ENCODE measurements at places on chromosomes 1 and 21.

- no peak for DNase-seq
These were observed 84.9 kb upstream of the ARHGEF16 start for GRCh38 chr1:3369446-3370076.

DNA sequence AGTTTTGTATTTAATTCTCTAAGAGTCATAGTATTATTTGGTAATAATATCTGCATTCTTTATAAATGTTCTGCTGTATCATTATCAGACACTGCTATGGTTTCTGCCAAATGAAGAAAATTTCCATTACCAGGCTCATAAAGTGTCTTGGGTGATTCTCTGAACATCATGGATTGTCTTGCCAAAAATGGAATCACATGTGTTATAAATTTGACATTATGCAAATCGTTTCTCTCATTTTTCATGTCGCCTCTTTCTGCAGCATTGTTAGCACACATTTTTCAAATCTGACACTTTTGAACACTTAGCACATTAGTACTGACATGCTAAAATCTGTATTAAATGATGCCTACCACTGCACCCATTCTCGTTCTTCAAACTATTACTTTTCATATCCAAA, 74.2 kb upstream of the NEK7 start:
- DNase-seq: no peak

DNA sequence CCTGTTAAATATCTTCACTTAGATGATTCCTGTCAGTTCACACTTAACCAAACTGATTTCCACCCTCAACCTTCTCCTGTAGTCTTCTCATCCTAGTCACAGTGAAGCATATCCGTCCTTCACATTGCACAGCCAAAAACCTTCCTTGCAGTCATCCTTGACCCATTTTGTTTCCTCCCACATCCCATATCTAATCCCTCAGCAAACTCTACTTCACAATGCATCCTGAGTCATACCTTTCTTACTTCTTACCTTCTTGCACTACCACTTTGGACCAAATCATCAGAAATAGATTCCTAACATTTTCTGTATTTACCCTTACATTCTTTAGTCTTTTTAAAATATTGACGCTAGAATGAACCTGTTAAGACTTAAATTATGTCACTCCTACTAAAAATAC, 86.9 kb downstream of the OLFML2B start:
- DNase-seq: no peak

- no peak for DNase-seq
These were observed 35.3 kb upstream of the NGF start for GRCh38 chr1:115373305-115373704.

DNA sequence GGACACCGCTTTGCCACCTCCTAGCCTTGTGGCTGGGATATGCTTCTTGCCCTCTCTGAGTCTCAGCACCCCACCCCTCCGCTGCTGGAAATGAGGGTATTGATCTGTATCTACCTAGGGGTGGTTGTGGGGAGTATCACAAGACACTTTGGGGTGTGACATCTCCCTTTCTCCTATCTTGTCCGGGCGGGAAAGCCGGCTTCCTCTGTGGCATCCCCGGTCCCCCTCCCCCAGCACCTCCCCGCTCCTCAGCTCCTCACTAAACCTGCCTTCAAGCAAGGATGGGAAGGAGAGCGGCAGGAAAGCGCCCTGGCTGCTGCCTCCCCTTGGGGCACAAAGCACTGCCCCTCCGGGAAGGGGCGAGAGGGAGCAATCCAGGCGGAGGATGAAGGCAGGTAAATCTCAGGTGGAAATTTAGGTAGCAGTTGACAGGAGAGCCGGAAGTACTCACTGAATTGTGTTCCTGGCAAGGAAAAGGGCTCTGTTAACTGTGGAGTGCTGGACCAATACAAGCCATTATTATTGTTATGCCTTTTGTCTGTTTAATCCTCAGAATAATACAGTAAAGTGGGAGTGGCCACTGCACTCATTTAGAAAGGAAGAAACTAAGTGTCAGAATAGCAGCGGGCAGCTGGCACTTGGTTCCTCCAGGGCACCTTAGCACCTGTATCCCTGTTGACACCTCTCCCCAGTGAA, 49.0 kb upstream of the LRP8 start:
- DNase-seq: no peak

GRCh38 chr1:41242342-41243078, 404 bp upstream of the SCMH1 start:
- peak; percentile 4 for DNase-seq
